T-helper 1 cell treated with Interleukin-12 subunit alpha and Interleukin-12 subunit beta and Interleukin-4 antibody, amounts not matched to agents 30 ng/mL and 1 ng/mL, for 36 hours (primary cell): ENCODE measurements at places on chromosomes 16 and 17. TPM values are rescaled to one million over a fixed set of nuclear protein-coding genes. Genes with fewer than 3 reads are reported as not detected.

PEMT gene
- 14.1 and 24.3 TPM in 2 replicates for total RNA-seq

XYLT1 gene
- total RNA-seq, result 41.6 and 41.7 TPM in 2 replicates

TBX4 gene
- not detected in 2 replicates for total RNA-seq

ADGRG1 gene
- 3.9 and 4.5 TPM in 2 replicates for total RNA-seq

MVP gene
- 263 and 268 TPM in 2 replicates for total RNA-seq

SHCBP1 gene
- 38.4 and 40.1 TPM in 2 replicates for total RNA-seq

ZFP3 gene
- 4.3 and 4.5 TPM in 2 replicates for total RNA-seq

NEUROD2 gene
- not detected in 2 replicates for total RNA-seq

KCNH4 gene
- total RNA-seq, result 0.41 and 0.59 TPM in 2 replicates

PRR14 gene
- total RNA-seq, result 90.0 and 91.6 TPM in 2 replicates

CA5A gene
- total RNA-seq, result not detected in 2 replicates

PRR35 gene
- 0.10 TPM in 1 of 2 replicates, not detected in the other for total RNA-seq

GFOD2 gene
- total RNA-seq, result 13.4 and 15.2 TPM in 2 replicates
